ENCODE measurements at places on chromosomes 2 and 18.

- no peak for DNase-seq
Observed at GRCh38 chr18:63433334-63433866, 11.1 kb upstream of the VPS4B start.

DNA sequence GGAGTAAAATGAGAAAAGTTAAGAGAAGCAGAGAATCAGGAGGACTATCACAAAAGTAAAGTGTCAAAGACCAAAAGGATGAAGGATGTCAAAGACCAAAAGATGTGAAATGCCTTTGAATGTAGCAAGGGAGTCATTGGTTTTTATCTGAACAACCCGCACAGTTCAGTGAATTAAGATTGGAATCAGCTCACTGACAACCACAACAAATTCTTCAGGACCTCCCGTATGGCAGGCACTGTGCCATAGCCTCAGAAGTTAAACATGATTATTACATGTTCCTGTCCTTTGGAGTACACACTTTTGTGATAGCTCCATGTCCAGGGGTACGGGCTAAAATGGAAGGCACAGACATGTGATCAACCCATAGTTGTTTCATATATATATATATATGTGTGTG lies 5.0 kb upstream of the TXNL1 start:
- DNase-seq: no peak

GRCh38 chr18:62347089-62347506 lies 22.0 kb downstream of the TNFRSF11A start:
- DNase-seq: no peak

GRCh38 chr2:55422876-55423665 lies 3.4 kb upstream of the CCDC88A start:
- DNase-seq: no peak

DNA sequence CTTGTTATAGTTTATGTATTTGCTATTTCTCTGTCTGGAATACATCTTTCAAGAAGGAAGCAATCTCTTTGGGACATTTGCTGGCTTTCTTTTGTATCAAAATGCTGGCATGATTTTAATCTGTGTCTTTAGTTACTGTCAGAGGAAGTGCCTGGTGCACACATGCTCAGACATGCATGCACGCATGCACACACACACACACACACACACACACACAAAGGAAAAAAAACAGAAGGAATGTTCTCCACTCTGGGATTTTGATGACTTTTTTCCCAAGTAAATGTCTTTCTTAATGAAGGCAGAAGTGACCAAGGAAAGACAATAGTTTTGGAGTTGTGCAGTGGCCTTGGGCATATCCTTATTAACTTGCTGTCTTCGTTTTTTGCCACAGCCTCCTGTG lies 6.7 kb downstream of the GNAL start:
- DNase-seq: no peak

DNA sequence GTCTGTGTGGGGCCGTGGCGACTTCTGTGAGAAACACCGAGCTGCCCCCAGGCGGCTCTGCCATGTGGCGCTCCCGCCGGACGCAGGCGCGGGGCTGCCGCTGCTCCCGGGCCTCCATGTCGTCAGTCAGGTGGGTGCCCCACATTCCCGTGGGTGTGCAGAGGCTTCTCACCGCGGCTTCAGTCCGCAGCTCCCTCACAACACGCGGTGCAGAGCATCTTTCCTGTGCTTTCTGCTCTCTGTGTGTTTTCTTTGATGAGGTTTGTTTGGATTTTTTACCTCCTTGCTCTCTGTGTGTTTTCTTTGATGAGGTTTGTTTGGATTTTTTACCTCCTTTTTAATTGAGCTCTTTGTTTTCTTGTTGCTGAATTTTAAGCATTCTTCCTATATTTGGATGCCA lies 13.0 kb downstream of the AQP12A start:
- DNase-seq: no peak

GRCh38 chr2:64976276-64976675 lies 12.9 kb upstream of the SLC1A4 start:
- DNase-seq: no peak

GRCh38 chr2:188623995-188624643 lies 332.4 kb downstream of the GULP1 start:
- no peak for DNase-seq

DNA sequence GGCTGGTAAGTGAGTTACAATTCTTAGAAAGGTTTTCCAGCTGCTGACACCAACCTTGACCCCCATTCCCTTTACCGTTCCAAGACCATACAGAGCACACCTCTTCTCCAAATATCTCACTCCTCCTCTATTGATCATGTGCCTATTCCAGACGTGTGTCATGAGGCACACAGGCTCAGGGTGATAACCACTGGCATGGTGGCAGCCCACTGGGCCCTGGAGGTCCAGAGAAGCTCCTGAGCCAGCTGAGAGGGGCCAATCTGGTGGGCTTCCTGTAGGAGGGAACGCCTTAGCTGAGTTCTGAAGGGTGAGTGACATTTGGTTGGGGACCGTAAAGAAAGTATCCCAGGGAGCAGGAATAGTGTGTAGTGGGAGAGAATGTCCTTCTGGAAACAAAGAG lies 28.3 kb downstream of the ZAP70 start:
- DNase-seq: no peak

- DNase-seq: no peak
Observed at GRCh38 chr18:23237524-23238151, 102.4 kb downstream of the CABLES1 start.

DNA sequence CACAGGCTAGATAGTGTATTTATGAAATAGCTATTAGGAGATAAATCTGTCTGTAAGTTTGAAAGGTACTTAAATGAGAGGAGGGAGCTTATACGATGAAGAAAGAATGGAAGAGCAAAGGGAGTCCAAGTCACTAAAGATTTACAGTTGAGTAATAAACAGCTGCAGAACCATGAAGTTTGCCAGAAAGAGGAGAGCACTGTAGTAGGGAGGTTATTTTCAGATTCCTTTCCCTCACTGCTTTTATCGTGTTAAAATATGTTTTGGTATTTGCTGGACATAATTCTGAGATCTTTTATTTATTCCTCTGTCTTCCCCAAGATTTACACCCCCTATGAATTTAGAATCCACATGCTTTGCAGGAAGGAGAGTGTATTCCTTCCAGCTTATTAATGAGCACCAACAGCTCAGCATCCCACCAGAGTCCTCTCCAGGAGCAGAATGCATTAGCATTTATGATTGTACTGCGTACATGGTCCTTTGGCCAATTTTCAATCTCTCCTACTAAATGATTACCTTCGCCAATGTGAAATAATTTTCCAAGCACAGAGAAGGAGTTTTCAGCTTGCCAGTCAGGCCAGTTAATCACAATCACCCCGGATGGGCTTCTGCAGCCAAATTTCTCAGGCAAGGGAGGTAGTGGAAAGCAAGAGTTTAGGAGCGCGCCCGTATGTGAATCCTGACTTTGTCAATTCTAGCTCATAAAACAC lies 297.0 kb downstream of the NBAS start:
- DNase-seq: no peak

DNA sequence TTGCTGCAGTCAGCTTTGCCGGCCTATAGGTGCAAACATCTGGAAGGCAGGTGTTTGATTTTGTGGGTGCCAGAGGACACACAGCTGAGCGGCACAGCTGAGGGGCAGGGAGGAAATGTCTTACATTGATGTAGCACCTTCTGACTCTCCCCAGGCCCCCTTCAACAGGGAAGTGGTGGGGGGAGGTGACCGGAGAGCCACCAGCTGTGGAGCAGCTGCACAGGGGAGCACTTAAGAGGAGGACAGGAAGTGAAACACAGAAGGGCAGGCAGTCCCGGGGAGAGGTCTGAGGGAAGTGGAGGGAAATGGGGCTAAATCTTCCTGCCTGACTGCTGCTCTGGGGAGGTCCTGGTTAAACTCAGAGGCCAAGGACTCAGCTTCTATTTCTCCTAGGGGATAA lies 409.1 kb downstream of the TNS1 start:
- no peak for DNase-seq

DNA sequence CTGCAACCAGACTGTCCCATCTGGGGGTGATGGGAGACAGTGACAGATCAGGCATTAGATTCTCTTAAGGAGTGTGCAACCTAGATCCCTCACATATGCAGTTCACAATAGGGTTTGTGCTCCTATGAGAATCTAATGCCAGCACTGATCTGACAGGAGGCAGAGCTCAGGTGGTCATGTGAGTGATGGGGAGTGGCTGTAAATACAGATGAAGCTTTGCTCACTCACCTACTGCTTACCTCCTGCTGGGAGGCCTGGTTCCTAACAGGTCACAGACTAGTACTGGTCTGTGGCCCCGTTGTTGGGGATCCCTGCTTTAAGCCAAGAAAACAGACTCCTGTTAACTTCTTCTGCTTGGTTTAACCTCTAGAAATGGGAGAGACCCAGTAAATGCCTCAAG lies 3.2 kb downstream of the CYP27A1 start:
- no peak for DNase-seq

GRCh38 chr2:22894761-22895160 lies 490.2 kb upstream of the KLHL29 start:
- DNase-seq: peak; percentile 75

DNA sequence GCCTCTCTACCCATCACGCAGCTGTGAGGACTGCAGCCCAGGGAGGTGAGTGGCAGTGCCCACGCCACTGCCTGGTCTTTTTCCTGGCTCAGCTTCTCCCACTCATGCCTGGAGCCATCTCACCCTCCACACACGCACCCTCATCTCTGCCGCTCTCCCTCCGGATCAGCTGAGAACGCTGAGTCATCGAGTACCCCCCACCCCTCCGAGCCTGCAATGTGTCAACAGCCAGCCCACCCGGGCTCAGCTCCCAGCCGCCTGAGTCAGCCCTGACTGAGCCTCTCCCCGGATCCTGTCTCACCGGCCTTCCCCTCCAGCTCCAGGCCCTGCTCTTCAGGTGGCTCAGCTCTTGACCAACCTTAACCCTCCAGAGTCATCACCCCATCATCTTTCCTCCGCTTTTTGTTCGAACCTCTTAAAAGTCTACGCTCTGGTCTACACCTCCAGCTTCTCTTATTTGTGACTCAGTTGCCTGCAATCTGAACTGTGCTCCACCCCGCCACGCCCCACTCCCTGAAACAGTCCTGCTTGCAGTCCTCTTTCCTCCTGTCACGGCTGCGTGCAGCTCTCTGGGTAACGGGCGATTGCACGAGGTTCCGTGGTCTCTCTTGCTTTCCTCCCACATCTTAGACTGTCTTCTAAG lies 94.4 kb upstream of the ASAP2 start:
- no peak for DNase-seq

DNA sequence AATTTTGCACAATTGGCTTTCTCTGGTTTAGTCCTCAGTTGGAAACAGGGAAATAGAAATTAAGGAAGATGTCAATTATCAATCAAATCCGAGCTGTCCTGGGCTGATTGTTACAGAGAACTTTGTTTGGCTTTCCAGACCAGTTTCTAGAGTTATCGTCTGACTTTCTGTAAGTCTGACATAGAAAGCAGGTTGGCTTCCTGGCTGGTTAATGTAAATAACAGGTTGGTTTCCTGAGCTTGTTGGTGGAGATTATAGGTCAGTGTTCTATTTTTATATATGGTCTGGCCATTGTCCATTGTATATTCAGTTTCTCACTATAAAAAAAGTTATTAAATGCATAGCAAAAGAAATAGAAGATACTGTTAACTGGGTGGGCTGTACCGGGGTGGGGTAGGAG lies 204.8 kb downstream of the MBD2 start:
- no peak for DNase-seq

GRCh38 chr2:7023542-7023941 lies 106.3 kb downstream of the RNF144A start:
- DNase-seq: no peak

DNA sequence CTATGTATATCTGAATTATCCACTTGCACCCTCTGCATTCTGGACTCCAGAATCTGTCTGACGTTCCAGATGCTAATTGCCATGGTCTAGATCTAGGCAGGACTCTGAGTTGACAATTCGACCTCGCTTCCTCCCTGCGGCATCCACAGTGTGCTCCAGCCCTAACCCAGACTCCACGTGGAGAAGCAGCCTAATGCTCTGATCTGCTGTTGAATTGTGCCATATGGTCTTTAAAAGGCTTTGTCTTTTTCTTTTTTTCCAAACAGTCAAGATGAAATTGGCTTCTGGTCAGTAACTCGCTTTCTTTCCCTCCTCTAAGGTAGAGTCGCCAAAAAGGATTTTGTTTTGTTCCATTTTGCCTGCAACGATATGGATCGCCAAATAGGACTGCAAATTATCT lies 752.6 kb upstream of the ID2 start:
- peak; percentile 32 for DNase-seq

GRCh38 chr2:201114846-201115245 lies 1.1 kb upstream of the CFLAR start:
- no peak for DNase-seq

GRCh38 chr2:118696786-118697465 lies 150.5 kb downstream of the EN1 start:
- DNase-seq: no peak

DNA sequence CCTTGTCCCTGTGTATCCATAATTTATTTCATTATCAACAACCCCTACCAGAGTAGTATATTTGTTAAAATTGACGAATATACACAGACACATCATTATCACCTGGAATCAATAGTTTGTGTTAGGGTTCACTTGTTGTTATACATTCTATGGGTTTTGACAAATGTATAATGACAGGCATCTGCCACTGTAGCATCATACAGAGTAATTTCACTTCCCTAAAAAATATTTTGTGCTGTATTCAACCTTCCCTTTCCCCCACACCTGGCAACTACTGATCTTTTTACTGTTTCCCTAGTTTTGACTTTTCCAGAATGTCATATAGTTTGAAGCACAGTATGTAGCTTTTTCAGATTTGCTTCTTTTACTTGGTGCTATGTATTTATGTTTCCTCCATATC lies 132.0 kb downstream of the ZNF804A start:
- no peak for DNase-seq

GRCh38 chr18:52288403-52289004 lies 51.5 kb upstream of the DCC start:
- DNase-seq: peak; percentile 1

DNA sequence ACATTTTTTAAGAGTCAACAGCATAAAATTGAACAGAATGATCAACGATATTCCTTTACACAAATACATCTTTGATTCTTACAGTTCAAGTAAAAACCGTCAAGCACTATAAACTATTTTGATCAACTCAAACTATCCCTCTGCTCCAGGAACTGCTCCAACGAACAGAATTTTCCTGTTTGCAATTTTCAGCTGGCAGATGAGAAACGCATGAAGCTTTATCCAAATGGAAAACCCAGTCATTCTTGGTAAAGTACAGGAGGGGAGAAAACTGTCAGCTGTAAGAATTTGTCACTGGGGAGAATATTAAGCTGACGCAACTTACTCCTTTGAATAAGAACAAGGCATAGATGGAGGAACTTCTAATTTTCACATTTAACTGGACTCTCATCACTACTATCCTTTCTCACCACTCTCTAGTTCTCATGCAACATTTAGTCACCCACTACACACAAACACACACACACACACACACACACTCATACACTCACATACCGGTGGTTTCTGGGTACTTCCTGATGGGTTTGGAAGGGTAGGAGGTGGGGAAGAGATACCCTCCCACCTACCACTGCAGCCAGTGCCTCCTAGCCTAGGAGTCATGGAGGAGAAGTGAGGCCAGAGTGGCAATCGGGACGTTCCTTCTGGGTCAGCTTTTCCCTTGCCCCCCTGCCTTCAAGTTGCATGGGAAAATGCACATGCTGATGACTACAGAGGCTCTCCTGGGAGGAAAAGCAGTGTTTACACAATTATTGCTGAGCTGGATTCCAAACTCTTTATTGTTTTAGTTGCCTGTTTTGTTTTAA lies 54.0 kb upstream of the SPATS2L start:
- DNase-seq: no peak

All from NCI-H1694 (cell line).